Activated CD8-positive, alpha-beta T cell treated with anti-CD3 and anti-CD28 coated beads for 36 hours (primary cell): ENCODE measurements at places on chromosomes 7 and 10.
A peak's percentile ranks its signal among the peaks of the same experiment; 100 is the strongest.

DNA sequence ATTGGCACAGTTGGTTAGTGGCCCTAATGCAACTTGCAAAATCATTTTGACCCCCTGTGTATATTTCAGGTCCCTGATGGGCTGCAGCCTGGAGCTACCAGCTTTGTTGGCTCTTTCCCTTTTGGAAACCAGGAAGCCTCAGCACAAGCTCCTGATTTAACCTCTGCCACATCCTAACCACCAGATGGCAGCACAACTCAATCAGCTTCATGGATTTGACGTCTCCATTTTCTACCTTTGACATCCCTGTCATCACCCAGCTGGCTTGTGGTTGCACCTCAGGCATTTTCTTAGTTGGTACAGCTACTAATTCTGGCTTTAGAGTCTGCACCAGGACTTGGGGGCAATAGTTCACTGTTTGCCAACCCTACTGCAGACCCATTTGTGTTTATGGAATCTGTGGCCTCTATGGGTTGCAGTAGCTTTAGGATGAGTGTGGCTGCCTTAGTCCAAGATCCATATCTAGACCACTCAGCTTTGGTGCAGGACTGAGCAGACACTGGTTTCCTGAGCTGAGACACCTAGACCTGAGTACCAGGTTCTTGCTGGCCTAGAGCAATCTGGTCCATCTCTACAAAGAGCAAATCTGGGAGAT lies 456.2 kb downstream of the REEP3 start:
- peak; percentile 53 for DNase-seq

DNA sequence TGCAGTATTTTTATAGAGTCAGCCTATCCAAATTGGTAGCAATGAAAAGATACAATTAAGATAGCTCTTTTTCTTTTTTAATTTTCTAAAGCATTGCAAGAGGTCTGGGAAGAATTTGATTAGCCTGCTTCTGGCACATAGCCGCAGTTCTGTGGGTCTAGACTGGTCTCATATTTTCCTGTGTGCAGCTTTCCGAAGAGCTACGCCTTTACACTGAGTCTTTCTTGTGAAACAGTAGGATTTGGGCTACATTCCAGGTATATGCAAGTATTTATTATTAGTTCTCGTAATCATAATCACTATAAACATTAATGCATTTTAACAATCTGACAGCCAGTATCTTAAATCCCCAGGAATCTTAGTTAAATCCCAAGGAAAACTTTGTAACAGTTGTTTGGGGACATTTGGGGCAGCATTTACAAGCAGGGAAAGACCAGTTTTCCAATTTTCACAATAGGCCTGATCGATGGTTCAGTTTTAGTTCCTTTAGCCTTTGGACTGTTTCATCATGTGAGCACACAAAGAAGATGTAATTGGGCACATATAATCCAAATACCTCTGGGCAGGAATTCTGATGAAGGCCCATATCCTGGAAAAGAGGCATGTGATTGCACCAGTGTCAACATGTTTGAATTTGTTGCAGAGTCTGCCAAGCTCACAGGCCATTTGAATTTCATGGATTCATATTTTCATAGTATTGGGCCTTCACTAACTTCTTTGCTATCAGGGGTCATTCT lies 287.3 kb downstream of the INHBA start:
- DNase-seq = no peak

- DNase-seq = no peak
Measured at GRCh38 chr10:72323108-72323749, 31.5 kb downstream of the DNAJB12 start.

GRCh38 chr7:50342616-50343114 lies 38.1 kb downstream of the IKZF1 start:
- peak; percentile 71 for DNase-seq

DNA sequence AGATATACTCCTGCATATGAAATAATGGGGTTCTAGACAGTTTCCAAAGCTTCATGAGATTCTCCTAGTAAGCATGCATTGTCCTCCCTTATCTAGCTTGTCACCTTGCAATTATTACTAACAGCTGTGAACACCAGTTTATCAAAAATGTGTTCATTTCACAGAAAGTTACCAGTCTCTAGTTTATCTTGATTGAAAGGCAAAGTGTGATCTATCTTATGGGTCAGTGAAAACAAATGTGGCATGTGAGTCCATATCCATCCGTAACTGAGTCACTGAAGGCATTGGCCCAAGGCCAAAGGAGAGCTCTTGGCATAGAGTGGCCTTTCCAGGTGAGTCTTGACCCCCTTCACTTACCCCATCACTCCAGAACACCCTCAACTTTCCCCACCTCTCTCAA lies 53.2 kb downstream of the GSAP start:
- DNase-seq = no peak

GRCh38 chr10:123427165-123427786 lies 238.9 kb upstream of the GPR26 start:
- no peak for DNase-seq

GRCh38 chr10:94274142-94274787 lies 88.5 kb downstream of the NOC3L start:
- DNase-seq = no peak

- DNase-seq = no peak
Measured at GRCh38 chr10:132700156-132701098, 85.5 kb downstream of the NKX6-2 start.

DNA sequence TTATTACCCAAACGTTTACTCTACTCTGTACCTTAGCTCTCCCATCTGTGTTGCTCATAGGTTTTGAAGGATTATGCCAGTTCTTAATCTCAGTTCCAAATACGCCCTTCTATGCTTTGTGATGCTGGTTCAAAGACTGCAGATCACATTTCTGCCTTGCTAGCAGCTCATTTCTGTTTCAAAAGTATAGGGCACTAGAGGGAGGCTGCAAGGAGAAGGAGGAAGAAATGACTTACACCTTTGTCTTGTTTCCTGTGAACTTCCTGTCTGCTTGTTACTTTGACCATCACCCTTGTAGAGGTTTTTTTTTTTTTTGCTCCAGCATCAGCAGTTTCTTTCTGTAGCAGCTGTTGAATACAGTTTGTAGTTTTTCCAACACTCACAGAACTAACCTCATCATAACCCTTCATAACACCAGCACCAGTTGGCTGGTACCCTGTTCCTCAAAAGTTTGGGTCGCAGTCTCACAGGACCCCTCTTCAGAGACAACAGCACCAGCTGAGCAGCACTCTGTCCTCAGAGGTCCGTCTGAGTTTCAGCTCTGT lies 16.5 kb downstream of the SLK start:
- DNase-seq = peak; percentile 17

GRCh38 chr10:110778211-110778610 lies 93.5 kb upstream of the PDCD4 start:
- no peak for DNase-seq

GRCh38 chr10:102384053-102384452 lies 11.5 kb upstream of the NFKB2 start:
- peak; percentile 49 for DNase-seq

GRCh38 chr7:157739650-157740049 lies 402.8 kb downstream of the DNAJB6 start:
- DNase-seq = no peak

DNA sequence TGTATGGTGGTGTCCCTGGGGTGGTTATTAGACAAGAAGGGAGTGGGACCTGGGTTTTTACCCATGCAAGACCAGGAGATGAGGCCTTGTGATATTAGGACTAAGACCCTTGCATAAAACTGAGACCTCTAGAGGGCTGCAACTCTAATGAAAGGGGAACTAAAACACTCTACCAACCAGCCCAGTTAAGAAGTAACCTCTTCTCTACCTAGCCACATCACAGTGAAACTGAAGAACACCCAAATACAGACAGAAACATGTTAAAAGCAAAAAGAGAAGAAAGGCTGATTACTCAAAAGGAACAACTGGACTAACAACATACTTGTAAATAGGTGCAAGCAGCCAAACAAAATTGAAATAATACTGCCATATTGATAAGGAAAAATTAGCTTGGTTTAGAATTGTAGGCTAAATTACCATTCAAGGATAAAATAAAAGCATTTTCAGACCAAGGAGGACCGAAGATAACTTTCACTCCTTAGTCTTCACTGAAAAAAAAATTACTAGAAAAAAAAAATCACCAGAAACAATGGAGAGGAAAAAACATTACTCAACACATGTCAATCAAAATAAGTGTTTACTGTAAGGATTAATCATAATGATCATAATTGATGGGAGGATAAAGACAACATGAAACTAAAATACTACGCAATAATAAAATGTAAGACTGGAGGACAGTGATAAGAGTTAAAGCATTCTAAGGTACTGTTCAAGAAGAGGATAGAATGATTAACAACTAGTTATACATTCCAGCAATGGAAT lies 27.6 kb downstream of the ERLIN1 start:
- DNase-seq = no peak

- no peak for DNase-seq
Measured at GRCh38 chr10:16968416-16969041, 151.3 kb upstream of the RSU1 start.

- peak; percentile 44 for DNase-seq
Measured at GRCh38 chr10:14838582-14839304, 637 bp downstream of the HSPA14 start.

DNA sequence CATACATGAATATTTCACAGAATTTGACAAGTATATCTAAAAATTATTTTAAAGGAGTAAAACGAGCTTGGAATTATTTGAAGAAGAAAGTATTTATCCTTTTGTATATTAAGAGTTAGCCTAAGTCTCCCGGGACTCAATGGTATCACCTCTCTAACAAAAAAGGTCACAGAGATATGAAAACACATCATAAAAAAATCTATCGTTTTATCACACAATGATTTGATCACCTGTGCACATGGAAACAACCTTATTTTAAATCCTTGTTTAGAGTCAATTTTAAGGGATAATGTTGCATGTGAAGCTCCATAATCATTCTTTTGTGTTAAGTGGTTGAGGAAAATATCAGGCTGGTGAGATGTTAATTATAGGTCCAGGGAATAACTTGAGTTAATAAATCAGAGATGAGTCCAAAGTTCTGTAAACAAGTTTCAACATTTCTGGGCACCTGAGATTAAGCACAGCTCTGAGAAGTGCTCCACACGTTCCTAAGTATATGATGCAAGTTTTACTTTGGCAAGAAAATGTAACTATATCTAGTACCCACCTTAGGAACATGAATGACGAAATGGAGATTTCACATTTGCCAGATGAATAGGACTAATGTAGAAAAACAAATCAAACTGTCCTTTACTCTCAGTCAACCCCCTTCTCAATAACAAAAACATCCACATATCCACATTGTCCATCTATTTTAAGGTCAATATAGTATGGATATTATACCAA lies 148.5 kb upstream of the AKR1E2 start:
- no peak for DNase-seq

DNA sequence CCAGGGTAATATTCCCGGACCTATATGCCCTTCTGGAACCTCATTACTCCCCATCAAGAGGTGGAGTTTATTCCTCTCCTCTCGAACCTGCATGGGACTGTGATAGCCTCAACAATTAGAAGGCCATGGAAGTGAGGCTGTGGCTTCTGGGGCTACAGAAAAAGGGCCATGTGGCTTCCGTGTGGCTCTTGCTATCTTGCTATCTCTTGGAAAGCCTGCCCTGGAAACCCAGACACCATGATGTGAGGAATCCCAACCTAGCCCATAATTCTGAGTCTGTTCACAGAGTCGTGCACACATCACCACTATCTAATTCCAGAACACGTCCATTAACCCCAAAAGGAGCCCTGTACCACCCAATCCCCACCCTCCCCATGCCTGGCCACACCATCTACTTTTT lies 20.8 kb upstream of the SH3PXD2A start:
- DNase-seq = no peak

DNA sequence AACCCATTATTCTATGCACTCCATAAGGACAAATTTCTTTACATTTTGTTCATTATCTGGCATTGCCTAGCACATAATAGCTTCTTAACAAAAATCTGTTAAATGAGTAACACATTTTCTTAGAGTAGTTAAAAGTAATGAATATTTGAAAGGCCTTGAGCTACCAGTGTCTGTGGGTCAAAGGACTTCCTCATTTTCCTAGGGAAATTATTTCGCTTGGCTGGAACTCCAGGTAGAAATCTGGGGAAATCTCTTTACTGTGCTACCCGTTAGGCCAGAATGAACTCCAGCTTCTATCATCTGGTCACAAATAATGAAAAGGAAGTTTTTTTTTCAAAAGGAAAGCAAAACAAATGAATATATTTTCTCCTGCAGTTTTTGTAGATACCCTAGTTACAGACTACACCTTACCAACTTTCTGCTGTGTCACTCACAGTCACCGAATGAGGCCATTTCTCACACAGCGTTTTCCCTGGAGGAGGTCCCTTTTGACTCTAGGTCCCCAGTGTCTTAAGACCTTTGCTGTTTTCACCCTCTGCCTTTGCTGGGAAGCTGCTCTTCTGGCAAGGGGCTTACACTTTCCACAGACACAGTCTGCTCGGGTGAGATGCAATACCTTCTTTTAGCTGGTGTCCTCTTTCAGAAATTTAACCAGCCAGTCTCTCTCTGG lies 1.6 kb downstream of the SAMD9L start:
- peak; percentile 19 for DNase-seq

- DNase-seq = no peak
Measured at GRCh38 chr7:38748056-38748610, 117.0 kb upstream of the AMPH start.

- DNase-seq = no peak
Measured at GRCh38 chr7:151273651-151274390, 25.3 kb upstream of the SMARCD3 start.

GRCh38 chr7:49768835-49769234 lies 4.6 kb upstream of the VWC2 start:
- no peak for DNase-seq

- DNase-seq = no peak
Measured at GRCh38 chr10:58820386-58820785, 307.7 kb downstream of the BICC1 start.

DNA sequence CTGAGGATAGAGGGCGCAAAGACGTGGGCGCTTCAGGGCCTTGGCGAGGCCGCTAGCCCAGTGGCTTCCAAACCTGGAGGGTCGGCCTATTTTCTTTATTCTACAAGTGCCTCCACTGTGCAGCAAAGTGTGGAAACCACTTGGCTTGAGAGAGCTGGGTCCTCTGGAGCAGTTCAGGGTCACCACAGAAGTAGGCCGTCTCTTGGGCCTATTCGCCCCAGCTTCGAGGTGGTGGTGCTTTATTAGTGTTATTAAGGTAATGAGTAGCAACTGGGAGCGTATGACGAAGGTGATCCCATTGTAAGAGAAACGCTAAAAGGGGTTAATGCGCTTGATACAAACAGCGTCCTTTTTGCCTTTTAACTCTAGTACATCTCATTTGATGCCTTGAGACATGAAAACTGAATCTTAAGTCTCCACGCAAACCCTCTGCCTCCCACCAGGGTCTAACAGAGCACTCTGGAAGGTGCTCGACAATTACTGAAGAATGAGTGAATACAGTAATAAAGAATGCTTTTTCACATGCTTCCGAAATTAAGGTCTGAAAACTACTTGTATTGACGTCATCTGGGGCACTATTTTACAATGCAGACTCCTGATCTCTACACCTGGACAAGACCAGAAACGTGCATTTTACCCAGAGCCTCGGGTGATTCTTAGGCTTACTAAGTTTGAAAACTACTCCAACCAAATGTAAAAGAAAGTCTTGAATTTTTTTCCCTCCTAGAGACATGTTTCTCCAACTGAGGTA lies 647 bp upstream of the GSAP start:
- DNase-seq = no peak

- no peak for DNase-seq
Measured at GRCh38 chr10:7672341-7673134, 5.8 kb upstream of the ITIH5 start.

- no peak for DNase-seq
Measured at GRCh38 chr10:94080108-94080507, 86.4 kb downstream of the PLCE1 start.
